ENCODE measurements at places on chromosomes 13 and 19.

GRCh38 chr13:95906999-95907398 is 146.2 kb downstream of the UGGT2 start:
- no peak for DNase-seq

GRCh38 chr13:25300861-25301346 is 521 bp upstream of the NUP58 start:
- no peak for DNase-seq

DNA sequence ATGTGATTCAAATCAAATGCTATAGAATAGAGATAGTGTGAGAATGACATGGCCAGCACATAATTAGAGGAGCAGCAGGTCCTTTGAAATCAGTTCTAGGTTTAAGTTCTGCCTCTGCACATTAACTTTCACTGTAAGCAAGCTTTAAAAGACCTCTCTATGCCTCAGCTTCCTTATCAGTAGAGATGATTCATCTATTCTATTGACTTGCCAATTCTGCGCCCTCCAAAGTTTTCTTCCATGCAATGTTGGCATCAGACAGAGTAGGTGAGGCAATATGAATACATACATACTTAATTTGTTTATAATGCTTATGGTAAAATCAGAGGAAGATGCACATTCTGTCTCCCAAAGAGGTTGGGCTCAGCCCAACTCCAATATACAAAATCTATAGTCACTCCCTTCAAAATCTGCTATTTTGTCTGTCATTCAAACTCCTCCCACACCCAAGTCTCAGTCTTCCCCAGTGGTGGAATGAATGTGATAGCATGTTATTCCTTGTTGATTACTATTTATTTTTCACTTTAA is 525.5 kb downstream of the RFC3 start:
- DNase-seq = no peak

- DNase-seq = no peak
Observed at GRCh38 chr19:29880498-29881081, 61.4 kb upstream of the URI1 start.

DNA sequence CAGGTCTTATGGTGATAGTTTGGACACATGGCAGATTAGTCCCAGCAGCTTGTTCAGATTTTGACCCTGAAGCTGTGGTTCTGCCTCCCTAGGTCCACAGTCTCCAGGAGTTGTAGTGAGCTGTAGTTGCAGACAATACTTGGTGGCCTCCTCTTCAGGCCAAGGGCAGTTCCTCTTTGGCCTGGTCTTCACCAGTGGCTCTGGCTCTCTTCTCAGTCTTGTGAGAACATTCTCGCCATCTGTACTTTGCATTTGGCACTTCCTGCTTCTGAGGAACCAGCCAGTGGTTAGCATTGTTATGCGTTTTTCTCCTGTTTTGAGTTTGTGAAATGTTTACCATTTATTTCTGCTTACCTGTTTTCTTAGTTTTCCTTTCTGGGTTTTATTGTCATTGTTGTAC is 40.7 kb downstream of the PCCA start:
- no peak for DNase-seq

GRCh38 chr13:37379841-37380240 is 218.7 kb downstream of the POSTN start:
- no peak for DNase-seq

DNA sequence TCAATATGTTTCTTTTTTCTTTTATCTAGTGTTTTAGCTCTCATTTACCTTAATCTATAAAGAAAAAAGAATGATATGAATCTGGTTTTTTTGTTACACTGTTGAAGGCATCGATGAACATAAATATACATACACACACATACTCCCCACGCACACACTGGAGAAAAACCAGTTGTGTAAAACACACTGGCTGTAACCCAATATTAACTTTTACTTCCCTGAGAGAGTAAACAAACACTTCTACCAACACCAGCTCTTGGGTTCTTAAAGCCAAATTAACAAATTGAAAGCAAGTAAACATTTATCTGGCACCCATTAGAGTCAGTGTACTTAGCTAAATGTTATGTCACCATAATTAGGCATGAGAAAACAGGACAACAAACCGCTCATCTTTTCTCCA is 145.7 kb downstream of the ABCC4 start:
- no peak for DNase-seq

DNA sequence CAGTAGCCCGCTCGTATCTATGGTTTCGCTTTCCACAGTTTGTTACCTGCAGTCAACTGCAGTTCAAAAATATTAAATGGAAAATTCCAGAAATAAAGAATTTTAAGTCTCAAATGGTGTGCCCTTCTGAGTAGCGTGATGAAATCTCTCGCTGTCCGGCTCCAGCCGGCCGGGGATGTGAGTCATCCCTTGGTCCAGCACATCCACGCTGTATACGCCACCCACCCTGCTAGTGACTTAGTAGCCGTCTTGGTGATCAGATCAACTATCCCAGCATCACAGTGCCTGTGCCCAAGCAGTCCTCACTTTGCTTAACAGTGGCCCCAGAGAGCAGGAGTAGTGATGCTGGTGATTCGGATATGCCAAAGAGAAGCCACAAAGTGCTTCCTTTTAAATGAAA is 40.0 kb downstream of the ZNF331 start:
- no peak for DNase-seq

GRCh38 chr13:101626925-101627555 is 174.6 kb downstream of the ITGBL1 start:
- DNase-seq = no peak

DNA sequence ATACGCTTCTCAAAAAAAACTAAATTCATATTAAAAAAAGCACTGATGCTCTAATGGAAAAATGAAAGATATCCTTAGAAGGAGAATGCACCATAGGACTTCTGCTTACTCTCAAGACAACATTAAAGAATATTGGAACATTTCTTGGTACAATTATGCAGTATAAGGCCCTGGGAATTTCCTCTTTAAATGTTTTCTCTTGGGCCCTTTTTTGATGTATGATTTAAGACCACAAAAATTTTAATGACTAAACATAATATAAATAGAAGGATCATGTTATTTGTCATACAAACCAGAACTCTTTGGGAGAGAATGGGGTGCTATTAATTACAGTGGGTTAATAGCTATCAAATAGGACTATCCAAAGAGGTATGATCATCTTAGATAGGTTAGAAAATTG is 403.7 kb downstream of the FGF14 start:
- DNase-seq = no peak

DNA sequence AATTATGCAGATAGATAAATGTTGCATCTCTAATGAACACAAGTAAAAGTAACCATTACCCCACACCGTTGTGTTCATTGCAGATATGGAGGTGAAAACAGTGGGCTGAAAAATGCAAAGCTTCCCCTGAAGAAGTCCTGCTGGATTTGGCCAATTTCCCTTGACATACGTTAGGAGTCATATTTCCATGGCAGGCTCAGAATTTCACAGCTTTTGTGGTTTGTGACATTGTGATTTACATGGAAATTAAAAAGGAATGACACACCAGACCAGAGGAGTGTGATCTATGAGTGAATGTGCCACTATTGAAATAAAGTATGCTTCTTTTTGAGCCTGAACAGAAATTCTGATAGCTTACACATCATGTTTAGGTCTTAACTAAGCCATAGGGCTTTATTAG is 221.1 kb upstream of the TMTC4 start:
- DNase-seq = peak; percentile 46

DNA sequence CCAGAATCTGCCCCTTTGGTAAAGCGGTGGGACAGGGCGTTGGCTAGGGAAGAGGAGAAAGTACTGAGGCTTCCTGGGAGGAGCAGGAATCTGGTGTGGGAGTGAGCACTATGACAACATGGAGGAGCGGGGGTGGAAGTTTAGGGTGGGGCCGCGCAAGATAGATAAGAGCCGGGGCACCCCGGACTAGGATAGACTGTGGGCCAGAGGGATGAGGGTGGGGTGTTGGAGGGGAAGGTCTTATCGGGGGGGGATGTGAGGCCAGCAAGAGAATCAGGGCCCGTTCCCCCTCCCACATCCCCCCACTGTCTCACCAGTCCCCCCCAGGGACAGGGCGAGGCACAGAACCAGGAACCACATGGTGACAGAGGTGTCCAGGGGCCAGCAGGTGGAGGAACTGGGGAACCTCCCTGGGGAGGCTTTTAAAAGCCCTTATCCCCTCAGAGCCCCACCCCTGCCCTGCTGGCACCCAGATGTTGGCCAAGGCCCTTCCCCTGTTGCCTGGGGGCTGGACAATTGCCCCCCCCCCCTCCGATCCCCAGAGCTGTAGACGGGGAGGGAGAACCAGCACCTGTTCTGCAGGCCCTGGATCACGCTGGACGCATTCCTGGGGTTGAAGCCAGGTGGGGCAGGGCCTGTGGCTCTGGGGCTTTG is at the start of gene KLK1:
Gene KLK1, minus strand, starts transcription at position 399 of the 654 bp plus-strand sequence. Its CDS starts 39 bp downstream, at position 360.
- DNase-seq = no peak

GRCh38 chr13:66567899-66568612 is 662.1 kb downstream of the PCDH9 start:
- no peak for DNase-seq

DNA sequence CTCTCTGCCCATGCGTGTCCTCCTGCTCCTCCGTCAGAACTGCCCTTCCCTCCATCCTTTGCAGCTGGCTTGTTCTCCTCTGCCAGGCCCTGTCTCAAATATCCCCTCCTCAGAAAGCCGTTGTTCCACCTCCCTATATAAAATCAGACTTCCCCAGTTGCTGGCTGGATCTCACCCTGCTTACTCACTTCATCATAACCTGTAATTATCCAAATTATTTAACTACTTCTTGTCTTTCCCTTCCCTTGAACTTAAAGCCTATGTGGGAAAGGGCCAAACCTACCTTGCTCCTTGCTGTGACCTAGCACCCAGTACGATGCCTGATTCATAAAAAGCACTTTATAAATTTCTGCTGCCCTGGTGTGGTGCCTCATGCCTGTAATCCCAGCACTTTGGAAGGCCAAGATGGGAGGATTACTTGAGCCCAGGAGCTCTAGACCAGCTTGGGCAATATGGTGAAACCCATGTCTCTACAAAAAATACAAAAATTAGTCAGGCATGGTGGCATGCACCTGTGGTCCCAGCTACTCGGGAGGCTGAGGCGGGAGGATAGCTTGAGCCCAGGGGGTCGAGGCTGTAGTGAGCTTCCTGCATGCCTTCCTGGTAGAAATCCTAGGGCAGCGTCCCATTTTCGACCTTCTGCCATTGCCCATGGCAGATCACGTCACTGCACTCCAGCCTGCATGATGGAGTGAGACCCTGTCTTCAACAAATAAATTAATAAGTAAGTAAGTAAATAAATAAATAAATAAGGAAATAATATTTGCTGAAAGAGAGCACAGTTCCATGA is 39.5 kb upstream of the ZNF536 start:
- DNase-seq = no peak

DNA sequence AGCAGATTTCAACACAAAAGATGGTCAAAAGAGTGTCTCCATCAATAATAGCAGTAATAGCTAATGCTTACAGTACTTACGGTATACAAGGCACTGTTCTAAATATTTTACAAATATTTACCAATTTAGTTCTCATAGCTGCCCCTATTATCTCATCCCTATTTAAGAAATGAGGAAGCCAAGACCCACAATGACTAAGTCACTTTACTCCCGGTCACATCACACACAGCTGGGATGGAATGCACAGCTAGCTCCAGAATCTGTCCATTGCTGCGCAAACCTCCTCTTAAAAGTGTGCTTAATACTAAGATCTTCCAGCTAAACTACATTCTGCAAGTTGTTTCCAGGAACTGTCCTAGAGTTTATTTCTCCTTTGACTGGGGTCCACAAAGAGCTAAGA is 63.4 kb downstream of the RAP2A start:
- no peak for DNase-seq

DNA sequence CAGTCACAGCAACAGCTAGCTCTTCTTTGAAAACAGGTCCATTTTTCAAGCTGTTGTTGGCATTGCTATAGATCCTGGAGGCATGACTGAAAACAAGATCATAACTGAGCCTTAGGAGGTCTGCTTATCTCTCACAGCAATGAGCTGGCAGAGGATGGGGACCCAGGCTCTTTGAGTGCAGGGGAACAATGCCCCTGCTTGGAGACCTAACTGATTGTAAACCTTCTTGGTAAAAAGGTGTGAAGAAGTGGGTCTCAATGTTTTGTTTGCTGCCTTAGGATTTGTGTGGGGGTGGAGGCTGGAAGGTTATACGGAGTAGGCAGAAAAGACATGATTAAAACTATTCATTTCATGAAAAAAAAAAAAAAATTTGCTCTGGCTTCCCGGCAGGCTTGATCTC is 94.6 kb downstream of the EFNB2 start:
- no peak for DNase-seq

DNA sequence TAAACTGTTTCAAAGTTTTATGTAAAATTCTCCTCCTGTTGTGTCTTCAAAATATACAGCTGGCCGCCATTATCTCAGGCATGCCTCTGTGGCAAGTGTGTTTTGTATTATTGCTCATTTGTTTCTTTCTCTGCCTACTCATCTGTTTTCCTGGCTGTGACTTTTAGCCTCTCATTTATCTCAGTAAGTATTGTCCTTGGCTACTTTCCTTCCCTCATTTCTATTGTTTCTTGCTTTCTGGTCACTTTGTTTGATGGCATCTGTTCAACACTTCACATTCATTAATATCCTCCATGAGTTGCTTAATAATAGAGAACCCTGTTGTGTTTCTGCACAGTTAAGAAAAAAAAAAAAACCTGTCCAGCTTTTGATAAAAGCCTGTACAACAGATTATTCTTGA is 869.4 kb downstream of the PCDH17 start:
- no peak for DNase-seq

GRCh38 chr13:33453936-33454335 is 168.4 kb upstream of the STARD13 start:
- no peak for DNase-seq

DNA sequence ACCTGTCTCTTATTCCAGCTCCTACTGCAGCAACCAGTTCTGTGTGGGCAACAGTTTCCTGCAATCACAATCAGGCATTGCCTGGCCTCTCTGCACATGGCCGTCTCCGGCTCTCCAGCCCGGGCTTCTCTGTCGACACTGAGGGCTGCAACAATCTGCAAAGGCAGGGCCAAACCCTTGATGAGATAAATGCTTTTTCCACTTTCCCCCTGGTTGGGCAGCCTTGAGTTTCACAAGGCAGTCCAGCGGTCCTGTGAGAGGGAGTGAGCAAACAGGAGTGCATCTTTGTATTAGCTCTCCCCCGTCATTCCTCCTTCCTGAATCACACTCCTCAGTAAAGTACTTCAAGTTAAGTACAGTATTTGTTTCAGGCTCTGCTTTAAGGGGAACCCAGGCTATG is 40.7 kb upstream of the VWA8 start:
- DNase-seq = peak; percentile 5

- DNase-seq = no peak
Observed at GRCh38 chr19:32662186-32662585, 12.8 kb downstream of the ANKRD27 start.

- no peak for DNase-seq
Observed at GRCh38 chr19:4467835-4468234, 4.3 kb upstream of the HDGFL2 start.

DNA sequence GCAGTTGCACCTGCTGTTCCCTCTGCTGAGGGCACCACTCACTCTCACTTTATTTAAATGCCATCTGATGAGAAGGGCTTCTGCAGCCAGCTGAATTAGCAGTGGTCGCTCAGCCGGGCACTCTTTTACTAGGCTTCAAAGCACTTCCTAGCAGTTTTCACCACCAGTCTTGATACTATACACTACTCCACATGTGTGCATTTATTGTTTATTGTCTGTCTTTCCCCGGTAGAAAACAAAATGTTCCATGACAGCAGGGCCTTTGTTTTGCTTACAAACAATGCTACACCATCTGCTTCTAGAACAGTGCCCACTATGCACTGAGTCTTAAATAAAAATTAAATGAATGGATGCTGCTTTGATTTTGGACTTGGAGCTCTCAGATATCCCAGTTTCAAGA is 404.9 kb downstream of the FGF14 start:
- no peak for DNase-seq

GRCh38 chr13:110447058-110447511 is 114.4 kb downstream of the RAB20 start:
- peak; percentile 63 for DNase-seq
